ENCODE measurements at places on chromosomes 2 and 18.

- DNase-seq: peak; percentile 95
Measured at GRCh38 chr2:128473175-128474035, 154.7 kb upstream of the HS6ST1 start.

- DNase-seq: peak; percentile 42
Measured at GRCh38 chr18:46051731-46052461, 20.2 kb downstream of the PSTPIP2 start.

- DNase-seq: peak; percentile 38
Measured at GRCh38 chr2:219713110-219713509, 85.7 kb downstream of the SLC4A3 start.

GRCh38 chr2:219997341-219997851, 370.0 kb downstream of the SLC4A3 start:
- DNase-seq: peak; percentile 53

- DNase-seq: peak; percentile 95
Measured at GRCh38 chr2:19649785-19650380, 251.9 kb downstream of the TTC32 start.

DNA sequence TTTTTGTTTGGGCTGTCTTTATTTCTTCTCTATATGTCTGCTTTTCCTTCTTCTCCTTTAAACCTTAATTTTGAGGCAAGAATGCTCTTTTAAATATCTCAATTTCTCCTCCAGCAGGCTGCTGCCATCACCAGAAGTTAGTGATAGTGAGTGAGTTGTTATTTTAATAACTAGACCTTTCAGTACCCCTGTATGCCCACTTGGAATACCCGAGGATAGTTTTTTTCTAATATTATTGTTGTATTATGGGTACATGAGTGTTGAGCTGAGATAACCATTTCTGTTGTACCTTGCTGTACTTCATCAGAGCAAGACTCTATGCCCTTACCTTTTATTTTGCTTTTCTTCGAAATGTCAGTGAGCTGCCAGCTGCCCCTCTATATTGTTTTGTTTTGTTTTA, 50.1 kb downstream of the PPM1B start:
- DNase-seq: no peak

- DNase-seq: no peak
Measured at GRCh38 chr2:72148003-72148836, 558 bp upstream of the CYP26B1 start.

GRCh38 chr2:102604769-102605168, 14.6 kb upstream of the SLC9A2 start:
- no peak for DNase-seq

DNA sequence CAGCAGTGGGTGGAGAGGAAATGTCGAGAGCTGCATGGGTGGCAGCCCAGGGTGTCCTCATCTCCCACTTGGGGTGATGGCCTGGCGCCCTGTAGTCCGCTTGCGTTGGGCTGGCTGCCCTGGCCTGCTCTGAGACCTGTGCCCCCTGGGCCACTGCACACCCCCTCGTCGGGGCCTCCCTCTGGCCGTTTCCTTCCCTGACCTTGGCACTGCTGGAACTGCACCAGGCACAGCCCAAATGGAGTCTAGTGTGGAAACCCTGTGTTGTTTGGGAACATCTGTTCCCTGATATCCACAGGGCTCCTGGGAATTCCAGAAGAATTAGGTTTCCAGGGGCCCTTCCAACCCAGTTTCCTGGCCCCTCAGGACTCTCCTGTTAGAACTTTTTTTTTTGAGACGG, 13.9 kb downstream of the EFHD1 start:
- no peak for DNase-seq

DNA sequence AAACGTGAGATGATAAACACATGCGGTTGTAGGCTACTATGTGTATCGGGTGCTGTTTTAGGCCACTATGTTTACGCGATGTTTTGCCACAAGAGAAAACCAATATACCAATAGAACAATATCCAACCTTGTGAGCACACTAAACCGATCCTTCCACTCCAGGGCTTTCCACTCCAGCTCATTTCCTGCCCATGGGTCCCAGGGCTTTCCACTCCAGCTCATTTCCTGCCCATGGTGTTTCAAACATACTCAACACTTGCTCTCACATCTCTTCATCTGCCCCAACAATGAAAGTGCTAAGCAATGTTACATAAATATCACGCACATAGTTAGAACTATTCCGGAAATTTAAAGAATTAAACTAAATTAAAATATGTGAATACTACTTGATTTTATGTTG, 80.0 kb downstream of the EPB41L3 start:
- no peak for DNase-seq

DNA sequence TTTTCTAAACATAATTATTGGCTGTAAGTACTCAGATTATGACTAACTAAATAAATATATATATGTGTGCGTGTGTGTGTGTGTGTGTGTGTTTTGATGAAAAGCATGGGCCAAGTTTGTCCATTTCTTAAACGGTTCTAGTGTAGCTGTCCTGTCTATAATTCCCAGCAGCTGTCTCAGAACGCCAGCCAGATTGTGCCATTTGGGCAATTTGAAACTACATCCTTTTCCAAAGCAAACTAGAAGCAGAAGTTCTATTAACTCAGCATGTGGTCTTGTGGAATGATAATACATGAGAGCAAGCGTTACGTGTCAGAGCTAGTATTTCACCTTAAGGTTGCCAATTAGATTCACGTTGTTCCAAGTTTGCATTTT, 1.7 kb downstream of the ARHGAP28 start:
- peak; percentile 95 for DNase-seq

GRCh38 chr18:79245517-79246001, 150.2 kb upstream of the NFATC1 start:
- DNase-seq: no peak

- no peak for DNase-seq
Measured at GRCh38 chr18:42348722-42349121, 393.7 kb downstream of the PIK3C3 start.
